ENCODE measurements at places on chromosomes 6 and 20.

DNA sequence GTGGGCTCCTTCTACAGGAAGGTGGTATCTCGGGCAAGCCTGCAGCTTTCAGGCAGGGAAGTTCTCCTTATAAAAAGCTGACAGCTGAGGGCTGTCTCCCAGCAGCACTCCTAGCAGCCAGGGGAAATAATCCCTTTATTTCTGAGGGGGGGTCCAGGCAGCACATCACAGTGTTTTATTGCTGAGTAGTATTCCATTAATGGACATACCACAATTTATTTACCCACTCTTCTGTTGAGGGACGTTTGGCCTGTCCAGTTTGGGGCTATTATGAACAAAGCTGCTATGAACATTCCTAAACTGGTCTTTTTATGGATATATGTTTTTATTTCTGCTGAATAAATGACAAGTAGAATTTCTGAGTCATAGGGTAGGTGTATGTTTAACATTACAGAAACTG, 20.0 kb upstream of the PHACTR2 start:
- no peak for DNase-seq

- DNase-seq: peak; percentile 12
Measured at GRCh38 chr6:46138281-46138680, 8.5 kb downstream of the ENPP4 start.

- no peak for DNase-seq
Measured at GRCh38 chr6:156336089-156336488, 441.1 kb upstream of the ARID1B start.

DNA sequence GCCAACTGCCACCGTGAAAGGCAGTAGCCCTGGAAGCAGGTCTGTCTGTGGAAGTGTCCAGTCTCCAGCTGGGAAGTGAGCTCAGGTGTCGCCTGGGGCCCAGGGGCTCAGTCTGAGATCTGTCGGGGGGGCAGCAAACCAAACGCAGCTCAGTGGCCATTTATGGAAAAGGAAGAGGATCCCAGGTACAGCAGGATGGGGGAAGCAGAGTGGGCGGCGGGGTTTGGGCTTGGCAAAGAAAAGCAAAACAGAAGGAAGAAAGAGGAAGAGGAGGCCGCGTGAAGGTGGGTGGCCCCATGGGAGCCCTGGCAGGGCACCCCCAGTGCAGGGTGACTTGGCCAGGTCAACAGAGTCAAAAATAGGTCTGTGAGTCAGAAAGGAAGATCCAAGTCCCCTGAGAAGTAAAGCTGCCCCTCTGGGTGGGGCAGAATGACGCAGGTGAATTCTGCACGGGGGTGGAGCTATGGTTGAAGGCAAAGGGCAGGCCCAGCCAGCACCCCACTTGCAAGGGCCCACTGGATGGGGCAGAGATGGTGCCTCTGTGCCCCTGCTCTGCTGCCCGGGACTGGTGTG, 5.3 kb downstream of the PXDC1 start:
- no peak for DNase-seq

DNA sequence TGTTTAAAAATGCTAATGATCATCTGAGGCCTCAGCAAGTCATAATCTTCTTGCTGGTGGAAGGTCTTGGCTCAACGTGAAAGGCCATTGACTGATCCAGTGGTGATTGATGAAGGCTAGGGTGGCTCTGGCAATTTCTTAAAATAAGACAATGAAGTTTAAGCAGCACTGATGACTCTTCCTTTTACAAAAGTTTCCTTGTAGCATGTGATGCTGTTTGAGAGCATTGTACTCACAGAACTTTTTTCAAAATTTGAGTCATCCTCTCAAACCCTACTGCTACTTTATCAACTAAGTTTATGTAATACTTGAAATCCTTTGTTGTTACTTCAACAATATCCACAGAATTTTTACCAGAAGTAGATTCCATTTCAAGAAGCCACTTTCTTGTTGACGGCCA, 382.3 kb downstream of the ESR1 start:
- no peak for DNase-seq

DNA sequence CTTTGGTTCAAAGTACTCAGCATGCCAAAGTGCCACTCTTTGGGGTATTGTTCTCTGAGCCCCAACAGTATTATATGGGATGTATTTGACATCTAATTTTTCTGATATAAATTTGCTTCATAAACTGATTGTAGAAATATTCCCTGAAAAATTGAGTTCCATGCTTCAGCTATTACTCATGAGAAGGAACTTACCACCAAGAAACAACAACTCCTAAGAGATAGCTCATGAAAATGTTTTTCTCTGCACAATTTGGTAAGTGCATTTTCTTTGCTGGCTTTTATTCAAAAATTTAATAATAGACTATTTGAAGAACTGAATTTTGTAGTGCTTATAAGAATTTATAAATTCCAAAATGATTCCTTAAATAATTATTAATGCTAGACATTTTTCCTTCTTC, 12.8 kb upstream of the TPD52L1 start:
- no peak for DNase-seq

GRCh38 chr20:21562656-21563055, 48.8 kb upstream of the NKX2-2 start:
- no peak for DNase-seq

GRCh38 chr6:47231151-47231550, 78.6 kb downstream of the TNFRSF21 start:
- DNase-seq: no peak

DNA sequence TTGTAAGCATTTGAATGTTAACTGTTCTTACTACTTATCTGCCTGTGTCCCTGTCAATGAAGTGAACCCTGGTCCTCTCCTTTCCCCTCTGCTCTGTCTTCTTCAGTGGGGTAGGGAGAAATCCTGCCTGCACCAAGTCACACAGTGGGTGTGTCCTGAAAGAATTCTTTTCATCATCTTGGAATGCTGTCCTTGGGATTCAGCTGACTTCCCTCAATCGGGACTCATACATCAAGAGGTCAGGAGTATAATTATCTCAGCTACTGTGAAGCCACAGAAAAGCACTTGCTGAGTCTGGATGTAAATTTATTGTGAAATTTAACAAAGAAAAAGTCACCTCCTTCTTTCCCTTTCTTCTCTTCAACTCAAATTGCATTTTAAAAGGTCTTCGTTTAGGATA, 328.5 kb downstream of the SOX4 start:
- DNase-seq: no peak

- DNase-seq: no peak
Measured at GRCh38 chr6:56963043-56963442, 8.1 kb downstream of the BEND6 start.

GRCh38 chr6:105207524-105208269, 27.9 kb upstream of the POPDC3 start:
- no peak for DNase-seq

DNA sequence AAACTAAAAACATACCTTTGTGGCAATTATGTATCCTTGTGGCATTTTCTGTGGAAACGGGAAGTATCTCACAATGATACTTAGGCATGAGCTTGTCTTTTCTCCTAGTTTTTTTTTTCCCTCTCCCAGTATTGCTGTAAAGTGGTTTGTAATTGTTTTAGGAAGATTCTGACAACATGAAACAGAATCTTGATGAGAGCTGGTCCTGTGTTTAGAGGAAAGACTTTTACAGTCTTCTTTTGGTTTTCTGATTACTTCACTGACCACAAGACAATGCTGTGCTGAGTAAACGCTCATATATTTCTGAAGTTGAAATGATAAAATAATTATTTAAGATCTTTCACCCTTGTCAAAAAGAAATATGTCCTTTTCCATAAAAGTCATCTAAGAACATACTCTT, 201.2 kb downstream of the FOXC1 start:
- no peak for DNase-seq

- no peak for DNase-seq
Measured at GRCh38 chr6:166584853-166585429, 1.5 kb downstream of the RAMACL start.

GRCh38 chr20:63565021-63565698, 8.9 kb downstream of the HELZ2 start:
- no peak for DNase-seq

DNA sequence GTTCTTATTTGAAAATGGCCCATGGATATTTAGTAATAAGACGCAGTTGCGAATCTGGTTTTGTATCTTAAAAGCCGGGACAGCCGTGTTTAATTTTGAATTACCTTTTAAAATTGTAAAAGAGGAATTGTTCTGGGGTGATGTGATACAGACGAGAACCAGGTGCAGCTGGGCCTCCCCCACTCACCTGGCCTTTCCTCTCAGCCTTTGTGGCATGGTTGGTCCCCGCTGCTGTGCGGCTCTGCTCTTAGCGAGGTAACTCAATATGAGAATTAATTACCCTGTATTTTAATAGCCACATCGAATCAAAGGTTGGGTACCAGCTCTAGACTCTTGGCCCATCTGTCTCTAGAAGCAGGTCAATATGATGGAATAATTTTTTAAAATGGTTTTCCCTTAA, 56.5 kb upstream of the DACT2 start:
- DNase-seq: no peak

- DNase-seq: no peak
Measured at GRCh38 chr20:56897318-56897957, 268.3 kb downstream of the TFAP2C start.

DNA sequence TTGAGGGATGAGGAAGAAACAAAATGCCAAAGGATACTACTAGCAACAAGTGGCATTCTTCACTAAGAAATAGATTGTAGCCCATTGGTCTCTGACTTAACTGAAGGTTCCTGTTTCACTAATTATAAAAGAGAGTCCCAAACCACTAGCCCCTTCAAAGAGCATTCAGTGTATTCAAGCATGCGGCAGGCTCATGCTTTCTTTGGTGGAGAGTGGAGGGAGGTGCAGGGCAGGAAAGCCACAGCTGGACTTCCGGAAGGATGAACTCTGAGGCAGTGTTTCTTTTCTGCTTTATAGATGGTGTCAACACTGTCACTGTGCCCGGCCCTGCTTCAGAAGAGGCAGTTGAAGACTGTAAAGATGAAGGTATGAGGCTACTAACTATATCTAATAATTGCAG, 636.1 kb downstream of the KIF16B start:
- peak; percentile 19 for DNase-seq

DNA sequence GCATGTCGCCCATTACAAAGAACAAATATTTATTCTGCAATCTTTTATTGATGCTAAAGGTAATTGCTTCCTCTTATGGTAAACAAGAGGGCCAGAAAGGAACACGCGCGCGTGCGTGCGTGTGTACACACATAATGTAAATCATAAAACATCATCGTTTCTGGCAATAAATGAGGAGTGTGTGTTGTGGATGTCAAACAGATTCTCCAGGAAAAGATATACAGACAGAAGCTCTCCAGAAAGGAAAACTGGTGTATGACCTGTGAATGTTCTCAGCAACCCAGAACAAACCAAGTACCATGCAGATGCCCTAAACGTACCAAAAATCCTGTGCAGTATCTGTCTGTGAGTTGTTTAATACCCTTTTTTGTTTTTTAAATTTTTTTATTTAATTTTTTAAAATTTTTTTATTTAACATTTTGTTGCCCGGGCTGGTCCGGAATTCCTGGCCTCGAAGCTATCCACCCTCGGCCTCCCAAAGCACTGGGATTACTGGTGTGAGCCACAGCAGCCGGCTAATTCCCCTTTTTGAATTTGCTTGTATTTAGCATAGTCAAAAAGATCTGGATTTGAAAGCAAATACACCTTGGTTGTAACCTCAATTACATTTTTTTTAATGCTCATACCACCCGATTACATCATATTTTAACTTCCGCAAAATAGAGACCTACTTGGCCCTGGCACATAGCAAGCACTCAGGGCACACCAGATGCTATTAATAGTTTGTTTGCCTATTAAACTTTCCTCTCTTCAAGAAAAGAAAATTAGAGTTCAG, 909 bp upstream of the NUDT3 start:
- DNase-seq: no peak

GRCh38 chr6:157481865-157482249, 100.9 kb downstream of the ZDHHC14 start:
- no peak for DNase-seq

- no peak for DNase-seq
Measured at GRCh38 chr20:24970754-24971153, 21.7 kb downstream of the CST7 start.

GRCh38 chr6:164109770-164110140, 695.2 kb downstream of the QKI start:
- no peak for DNase-seq

DNA sequence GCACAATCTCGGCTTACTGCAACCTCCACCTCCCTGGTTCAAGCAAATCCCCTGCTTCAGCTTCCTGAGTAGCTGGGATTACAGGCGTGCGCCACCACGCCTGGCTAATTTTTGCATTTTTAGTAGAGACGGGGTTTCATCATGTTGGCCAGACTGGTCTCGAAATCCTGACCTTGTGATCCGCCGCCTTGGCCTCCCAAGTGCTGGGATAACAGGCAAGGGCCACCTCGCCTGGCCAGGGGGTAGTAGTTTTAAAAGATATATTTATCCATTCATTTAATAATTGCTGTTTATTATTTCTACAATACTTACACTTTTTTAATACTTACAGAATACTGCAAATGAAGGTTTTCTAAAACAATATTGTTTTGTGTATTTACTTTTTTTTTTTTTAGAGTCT, 15.5 kb upstream of the DDX27 start:
- no peak for DNase-seq

GRCh38 chr20:60749804-60750602, 502.1 kb upstream of the CDH4 start:
- no peak for DNase-seq

DNA sequence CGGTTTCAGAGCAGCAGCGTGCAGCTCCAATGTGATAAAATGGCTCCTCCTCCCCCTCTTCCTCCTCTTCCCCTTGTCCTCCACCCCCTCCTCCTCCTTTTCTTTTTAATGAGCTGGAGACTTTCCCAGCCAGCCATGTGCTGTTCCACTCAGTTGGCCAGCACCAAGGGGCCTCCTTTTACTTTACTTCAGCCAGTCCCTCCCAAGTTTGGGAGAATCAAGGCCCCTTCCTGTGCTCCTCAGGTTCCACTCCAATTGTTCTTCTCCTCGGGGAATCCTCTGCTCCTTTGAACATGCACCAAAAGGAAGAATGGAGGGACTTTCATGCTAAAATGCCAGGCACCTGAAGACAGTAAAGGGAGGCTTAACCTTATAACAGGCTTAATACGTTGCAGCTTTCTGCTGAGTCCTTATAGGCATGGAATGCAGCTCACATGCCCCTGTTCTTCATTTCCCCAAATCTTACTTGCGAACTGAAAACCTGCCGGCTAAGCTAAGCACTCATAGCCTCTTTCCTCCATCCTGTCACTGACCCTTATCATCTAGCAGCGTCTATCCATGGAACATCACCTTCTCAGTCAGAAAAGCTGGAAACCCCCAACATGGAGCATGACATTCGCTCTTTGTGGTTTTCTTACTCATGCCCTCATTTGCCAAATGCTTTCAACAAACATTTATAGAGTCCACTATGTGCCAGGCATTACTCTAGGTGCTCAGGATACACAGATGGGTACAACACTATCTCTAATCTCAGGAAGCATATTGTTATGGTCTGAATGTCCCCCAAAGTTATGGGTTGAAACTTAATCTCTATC, 170.6 kb downstream of the PHACTR1 start:
- DNase-seq: no peak

GRCh38 chr6:66838764-66839163, 1131.7 kb upstream of the EYS start:
- no peak for DNase-seq

- DNase-seq: no peak
Measured at GRCh38 chr6:140736231-140736630, 1361.8 kb upstream of the CITED2 start.

Data from GM19239 (cell line).